ENCODE measurements at places on chromosomes 3 and 15.
A peak's percentile ranks its signal among the peaks of the same experiment; 100 is the strongest.

DNA sequence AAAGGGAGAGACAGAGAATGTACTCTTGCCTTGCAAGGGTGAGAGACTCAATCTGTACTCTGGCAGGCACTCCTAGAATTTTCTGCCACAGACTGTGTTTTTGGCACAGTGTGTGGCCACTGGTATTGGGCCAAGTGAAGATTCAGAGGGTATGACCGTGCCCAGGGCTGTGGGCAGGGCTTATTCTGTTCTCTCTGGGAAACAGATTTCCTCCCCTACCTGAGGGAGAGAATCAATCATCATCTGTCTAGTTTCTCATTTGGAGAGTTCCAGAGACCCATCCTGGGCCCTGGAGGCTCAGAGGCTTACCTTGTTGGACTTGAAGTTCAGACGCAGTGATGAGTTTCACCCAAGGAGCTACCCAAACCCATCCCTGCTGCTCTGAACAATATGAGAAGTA is 28.2 kb downstream of the CSTA start:
- no peak for DNase-seq

DNA sequence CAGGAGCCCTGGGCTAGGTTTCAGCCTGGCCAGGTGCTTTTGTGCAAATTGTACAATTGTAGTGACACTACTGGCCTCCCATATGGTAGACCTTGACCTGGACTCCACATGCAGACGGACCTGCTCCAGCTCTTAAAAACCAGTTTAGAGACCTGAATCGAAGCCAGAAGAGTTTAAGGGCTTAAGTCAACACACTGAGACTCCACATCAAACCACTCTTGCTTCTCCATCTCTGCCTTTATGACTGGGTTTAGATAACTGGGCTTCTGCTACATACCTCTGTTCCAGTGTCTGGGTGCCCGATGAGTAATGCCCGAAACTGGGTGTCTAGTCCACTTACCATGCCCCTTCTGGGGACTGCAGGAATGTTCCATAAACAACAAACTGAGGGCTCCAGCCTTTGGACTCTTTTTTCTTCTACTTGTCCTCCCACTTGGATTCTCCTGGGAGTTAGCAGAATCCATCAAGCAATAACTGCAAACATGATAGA is 32.8 kb downstream of the TMEM212 start:
- DNase-seq, result no peak

GRCh38 chr3:148534089-148534988 is 163.4 kb upstream of the AGTR1 start:
- no peak for DNase-seq

DNA sequence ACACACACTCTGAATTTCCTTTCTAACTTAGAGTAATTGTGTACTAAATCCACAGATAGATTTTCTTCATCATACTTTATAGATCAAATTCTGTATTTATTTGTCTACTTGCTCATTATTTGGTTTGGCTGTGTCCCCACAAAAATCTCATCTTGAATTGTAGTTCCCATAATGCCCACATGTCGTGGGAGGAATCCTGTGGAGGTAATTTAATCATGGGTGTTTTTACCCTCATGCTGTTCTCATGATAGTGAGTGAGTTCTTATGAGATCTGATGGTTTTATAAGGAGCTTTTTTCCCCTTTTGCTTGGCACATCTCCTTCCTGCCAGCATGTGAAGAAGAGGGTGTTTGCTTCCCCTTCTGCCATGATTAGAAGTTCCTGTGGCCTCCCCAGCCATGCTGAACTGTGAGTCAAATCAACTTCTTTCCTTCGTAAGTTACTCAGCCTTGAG is 198.3 kb upstream of the TGFBR2 start:
- DNase-seq, result no peak

- DNase-seq, result no peak
Measured at GRCh38 chr3:32347343-32348125, 44.1 kb upstream of the CMTM7 start.

- no peak for DNase-seq
Measured at GRCh38 chr3:26589678-26590077, 32.9 kb upstream of the LRRC3B start.

GRCh38 chr15:29874977-29875376 is 52.7 kb upstream of the TJP1 start:
- no peak for DNase-seq

- no peak for DNase-seq
Measured at GRCh38 chr15:73918784-73919183, 7.5 kb upstream of the LOXL1 start.

GRCh38 chr15:80526556-80527340 is 122.6 kb downstream of the ARNT2 start:
- no peak for DNase-seq

DNA sequence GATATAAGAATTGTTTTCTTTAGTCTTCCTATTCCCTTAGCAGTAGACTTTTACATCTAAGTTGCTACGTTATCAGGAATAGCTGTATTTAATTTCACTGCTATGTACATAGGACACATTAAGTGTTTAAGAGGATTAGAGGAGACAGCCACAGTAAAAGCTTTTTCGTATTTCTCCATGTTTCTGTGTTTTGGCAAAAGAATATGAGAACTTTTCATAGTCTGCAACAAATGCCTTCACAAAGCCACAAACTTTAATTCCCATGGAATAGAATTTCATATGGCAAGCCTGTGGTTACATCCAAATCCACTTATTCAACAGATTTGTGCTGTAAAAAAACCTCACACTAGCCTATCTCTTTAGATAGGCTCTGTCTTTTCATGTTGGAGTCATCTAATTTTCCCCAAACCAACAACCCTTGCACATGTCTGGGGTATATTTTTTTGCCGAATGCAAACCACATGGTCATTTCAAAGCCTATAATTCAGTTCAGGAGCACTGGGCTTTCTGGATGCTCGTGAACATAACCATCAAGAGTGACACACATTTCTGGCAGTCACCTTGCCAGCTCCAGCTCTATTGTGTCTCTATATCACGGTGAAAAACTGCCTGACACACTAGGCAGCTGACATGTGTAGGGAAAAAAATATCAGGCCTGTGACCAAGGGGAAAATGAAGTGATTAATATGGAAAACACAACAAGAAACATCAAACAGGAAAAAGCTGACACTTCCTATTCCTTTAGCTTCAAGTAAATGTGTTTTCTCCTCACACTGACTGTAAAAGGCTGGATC is 19.2 kb downstream of the PLD1 start:
- DNase-seq, result no peak

- DNase-seq, result no peak
Measured at GRCh38 chr3:156812521-156813335, 13.4 kb upstream of the LEKR1 start.

DNA sequence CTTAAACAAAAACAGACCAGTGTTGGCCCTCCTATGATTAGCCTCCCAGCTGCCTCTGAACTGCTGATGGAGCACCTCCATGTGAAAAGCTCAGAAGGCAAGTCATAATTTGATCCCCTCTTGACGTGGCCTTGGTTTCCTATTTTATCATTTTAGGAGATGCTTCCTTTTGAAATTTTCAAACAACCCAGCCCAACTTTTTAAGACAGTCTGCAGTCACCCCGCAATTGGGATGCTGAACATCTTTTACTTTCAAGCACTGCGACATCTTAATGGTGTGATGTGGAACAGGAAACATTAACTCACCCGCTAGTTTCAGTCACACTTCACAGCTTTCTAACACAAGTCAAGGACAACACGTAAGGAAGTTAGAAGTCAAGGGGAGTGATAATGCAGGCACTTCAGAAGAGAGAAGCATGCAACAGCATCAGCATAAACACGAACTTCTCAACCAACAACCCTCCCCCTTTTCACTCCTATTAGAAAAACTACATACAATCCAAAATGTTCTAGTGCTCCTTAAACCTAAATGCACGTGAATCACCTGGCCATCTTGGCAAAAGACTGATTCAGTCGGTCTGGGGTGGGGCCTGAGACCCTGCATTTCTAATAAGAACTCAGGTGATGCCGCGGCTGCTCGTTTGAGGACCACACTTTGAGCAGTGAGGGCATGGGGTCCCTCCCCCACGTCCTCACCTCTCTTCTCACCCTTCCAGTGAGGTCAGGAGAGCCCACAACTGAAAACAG is 161.5 kb downstream of the FOXP1 start:
- no peak for DNase-seq

- no peak for DNase-seq
Measured at GRCh38 chr3:197520311-197521276, 35.2 kb downstream of the BDH1 start.

GRCh38 chr3:137760341-137761098 is 3.6 kb upstream of the SOX14 start:
- DNase-seq, result no peak

GRCh38 chr15:90037511-90037860 is 36.4 kb downstream of the ZNF710 start:
- no peak for DNase-seq

- no peak for DNase-seq
Measured at GRCh38 chr3:54901906-54902685, 25.8 kb downstream of the LRTM1 start.

DNA sequence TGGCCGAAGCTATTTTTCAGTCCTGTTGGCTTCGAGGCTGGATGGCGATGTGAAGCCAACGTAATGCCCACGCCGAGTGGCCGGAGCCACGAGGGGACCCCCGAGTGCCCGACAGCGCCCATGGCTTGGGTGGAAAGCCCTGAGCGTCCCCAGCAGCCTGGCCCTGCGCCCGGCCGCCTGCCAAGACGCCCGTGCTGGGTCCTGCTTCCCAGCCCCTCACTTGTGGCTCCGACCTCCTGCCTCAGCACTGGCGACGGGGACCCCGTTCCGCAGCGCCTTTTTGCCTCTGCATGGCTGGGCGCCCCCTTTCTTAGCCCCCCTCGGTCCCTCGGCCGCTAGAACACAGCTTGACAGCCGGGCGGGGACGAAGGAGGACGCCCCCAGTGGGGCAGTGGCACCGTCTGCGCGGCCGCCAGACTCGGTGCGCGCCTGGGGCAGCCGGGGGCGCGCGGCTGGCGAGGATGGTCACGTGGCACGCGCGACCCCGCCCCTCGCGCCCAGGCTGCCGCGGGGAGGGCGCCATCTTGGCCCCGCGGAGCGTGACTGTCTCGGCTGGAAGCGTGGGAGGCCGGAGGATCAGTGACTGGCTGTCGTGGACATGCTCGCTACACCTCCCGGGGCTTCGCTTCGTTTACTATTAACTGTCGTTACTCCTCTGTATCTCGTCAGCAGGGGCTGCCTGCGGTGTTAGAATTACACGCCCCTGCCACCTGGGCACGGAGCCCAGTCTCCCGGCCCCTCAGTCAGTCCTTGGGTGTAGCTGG is 626 bp upstream of the GPR176 start:
- DNase-seq, result peak; percentile 67

DNA sequence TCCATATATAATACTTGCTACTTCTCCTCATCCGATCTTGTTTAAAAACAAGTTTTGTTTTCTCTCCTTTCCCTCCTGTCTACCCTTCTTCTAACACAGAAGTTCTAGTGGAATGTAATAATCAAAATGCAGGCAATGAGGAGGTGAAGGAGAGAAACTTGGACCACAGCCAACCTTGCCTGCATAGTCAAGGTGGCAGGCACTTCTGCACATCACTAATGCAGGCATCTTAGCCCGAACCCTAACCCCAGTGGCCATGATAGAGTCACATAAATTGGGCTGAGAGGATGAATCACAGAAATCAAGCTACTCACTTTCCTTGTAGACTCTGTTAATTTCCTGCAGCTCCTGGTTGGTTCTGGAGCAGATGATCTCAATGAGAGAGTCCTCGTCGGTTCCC is 41.0 kb downstream of the ANXA2 start:
- no peak for DNase-seq

DNA sequence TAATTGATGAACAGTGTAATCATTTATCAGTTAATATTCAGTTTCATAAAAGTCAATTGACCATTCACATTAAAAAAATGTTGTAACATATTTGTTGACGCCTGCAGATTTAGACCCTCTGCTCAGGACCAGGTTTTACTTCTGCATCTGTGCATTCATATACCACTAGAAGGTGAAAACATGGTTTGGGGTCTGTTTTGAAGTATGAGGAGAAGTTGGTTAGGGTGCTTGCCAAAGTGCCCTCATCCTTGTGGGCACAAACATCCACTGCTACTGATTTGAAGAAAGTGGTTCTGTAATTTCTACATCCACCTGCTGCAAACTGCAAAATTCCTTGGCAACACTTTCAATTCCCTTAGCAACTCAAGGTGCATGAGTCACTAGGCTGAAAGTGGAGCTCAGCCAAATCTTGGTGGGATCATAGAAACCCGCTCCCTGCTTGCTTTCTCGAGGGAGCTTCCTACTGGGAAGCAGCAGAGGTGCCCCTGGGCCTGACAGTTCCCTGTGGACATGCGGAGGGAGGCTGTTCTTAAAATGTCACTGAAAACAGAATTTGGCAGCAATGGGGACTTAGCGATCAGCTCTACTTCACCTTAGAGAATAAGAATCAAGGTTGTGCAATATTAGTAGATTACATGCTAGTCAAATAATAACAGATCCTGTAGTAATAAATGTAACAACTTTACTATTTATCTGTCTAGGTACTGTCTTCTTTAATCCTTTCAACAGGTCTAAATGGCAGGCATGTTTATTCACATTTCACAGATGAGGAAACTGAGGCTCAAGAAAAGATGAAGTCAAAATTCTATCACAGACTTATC is 301.0 kb upstream of the TBL1XR1 start:
- DNase-seq, result no peak

- no peak for DNase-seq
Measured at GRCh38 chr15:50944672-50945071, 36.2 kb downstream of the AP4E1 start.

GRCh38 chr3:187112934-187113793 is 26.1 kb downstream of the RPL39L start:
- DNase-seq, result no peak

DNA sequence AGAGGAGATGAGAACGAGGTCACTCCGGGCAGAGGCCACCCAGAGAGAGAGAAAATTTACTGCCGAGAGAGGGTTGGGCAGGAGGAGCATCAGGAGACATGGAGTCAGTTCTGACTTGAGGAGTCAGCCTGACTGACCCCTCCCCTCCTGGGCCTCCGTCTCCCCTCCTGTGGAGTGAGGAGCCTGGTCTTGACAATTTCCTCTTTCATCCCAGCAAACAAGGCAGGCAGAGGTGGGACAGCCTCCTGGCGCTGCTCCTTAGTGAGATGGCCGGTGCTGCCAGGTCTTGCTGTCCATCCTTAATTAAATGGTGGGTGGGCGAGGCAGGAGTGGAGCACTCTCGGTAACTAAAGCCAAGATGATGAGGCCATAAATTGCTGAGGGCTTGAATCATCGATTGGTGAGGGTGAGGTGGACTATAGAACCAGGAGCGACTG is 60.6 kb downstream of the CYP11A1 start:
- DNase-seq, result no peak

DNA sequence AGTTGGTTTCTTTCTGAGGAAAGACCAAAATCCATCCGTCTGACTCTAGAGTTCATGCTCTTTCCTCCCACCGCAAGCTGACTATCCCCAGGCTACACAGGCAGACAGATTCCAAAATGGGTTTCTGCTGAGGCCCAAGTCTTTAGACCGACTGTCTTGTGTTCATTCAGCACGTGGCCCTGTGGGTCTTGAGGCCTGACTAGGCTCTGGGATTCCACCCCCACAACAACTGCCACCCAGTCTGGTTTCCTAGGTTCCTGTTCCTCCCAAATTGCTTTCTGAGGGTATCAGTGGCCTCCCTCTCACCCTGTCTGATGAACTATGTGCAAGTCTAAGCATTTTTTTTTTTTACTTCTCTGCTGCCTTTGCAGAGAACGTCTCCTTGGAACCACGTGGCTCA is 67.7 kb downstream of the CYP19A1 start:
- DNase-seq, result no peak

- DNase-seq, result no peak
Measured at GRCh38 chr3:46512191-46512749, 14.5 kb downstream of the RTP3 start.

All from neural crest cell (in vitro differentiated cells).